ENCODE measurements at places on chromosomes 4 and X. TPM values are rescaled to one million over a fixed set of nuclear protein-coding genes. Genes with fewer than 3 reads are reported as not detected.

DNA sequence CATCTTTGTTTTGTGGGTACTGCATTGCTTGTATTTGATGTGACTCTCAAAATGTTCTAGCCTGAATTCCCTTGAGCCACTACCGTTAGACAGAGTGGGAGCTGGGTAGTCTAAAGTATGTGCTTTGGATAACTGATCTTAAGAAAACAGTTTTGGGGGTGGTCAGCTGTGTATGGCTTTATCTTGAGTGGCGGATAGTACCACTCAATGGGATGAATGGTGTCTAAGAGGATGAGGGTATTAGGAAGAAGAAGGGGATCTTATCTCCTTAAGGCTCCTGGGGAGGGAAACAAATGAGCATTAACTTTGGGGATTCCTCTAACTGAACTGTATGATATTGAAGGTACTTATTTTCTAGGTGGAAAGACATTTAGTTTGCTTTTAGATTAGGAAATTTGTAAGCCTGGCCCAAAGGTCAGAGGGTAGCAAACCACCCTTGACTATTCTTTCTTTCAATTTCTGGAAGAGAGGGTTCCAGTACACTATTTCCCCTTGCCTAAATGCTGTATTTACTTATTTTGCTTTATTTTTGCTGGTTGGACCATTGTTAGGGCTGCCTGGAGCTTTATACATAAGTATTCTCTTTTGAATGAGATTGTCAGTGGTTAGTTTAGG, 11.3 kb downstream of the BMP2K start:
- no peak for DNase-seq

DNA sequence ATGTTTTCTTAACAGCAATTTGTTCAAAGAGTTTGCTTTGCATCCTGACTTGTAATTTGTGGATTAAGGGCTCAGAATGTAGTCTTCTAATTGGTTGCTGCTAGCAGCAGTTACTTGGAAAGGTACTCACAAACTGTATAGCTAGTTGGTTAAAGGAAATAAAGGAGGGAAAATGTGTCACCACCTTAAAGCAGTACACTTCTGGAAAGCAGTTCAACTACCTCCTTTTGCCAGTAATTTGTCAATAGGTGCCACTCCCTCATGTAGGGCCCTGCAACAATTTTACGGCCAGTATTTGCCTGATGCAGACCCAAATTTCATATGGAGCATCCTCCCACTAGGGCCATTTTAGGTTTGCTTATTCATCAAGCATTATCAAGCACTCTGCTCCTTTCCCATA, 20.8 kb downstream of the AMOT start:
- DNase-seq: no peak

GRCh38 chrX:87583679-87584078, 66.1 kb downstream of the KLHL4 start:
- DNase-seq: no peak

- DNase-seq: no peak
Observed at GRCh38 chrX:120690344-120690743, 60.5 kb upstream of the C1GALT1C1 start.

The ARHGAP24 gene
- 26.9 TPM for total RNA-seq

GRCh38 chrX:57366430-57366829, 79.9 kb downstream of the FAAH2 start:
- DNase-seq: peak; percentile 18

DNA sequence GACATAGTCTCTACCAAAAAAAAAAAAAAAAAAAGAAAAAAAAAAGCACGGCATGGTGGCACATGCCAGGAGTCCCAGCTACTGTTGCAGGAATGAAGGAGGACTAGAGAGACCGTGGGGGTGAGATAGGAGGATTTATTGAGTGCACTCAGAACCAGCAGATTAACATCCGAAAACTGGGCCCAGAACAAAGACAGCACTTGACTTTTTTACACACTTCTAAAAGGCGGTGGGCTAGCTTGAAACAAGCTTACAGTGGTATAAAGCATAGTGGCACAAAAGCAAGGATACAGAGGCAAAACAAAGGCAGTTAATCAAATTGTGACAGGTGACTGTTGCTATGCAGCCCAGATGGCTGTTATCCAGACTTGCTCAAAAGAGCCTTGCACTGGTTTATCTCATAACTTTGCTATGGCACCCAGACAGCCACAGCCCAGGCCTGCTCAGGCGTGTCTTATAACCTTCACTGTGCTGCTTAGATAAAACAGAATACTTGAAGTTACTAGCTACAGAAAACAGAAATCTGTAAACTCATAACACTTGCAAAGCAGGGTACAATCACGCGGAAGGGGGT, 9.9 kb upstream of the PI4K2B start:
- DNase-seq: no peak

GRCh38 chr4:155973639-155974475, 20.2 kb upstream of the CTSO start:
- no peak for DNase-seq

DNA sequence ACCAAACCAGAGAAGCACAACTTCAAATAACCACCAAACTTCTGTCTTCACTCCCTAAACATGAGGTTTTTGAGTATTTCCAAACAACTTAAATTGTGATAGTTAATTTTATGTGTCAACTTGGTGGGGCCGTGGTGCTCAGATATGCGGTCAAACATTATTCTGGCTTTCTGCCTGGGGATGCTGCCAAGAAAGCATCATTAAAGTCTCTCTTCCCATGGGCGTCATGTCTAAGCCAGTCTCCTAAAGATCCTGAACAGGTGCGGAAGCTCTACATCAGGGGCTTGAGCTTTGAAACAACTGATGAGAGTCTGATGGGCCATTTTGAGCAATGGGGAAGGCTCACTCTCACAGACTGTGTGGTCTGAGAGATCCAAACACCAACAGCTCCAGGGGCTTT, 24.1 kb upstream of the SOD3 start:
- DNase-seq: no peak

GRCh38 chrX:9033179-9033578, 748 bp downstream of the FAM9B start:
- DNase-seq: no peak

DNA sequence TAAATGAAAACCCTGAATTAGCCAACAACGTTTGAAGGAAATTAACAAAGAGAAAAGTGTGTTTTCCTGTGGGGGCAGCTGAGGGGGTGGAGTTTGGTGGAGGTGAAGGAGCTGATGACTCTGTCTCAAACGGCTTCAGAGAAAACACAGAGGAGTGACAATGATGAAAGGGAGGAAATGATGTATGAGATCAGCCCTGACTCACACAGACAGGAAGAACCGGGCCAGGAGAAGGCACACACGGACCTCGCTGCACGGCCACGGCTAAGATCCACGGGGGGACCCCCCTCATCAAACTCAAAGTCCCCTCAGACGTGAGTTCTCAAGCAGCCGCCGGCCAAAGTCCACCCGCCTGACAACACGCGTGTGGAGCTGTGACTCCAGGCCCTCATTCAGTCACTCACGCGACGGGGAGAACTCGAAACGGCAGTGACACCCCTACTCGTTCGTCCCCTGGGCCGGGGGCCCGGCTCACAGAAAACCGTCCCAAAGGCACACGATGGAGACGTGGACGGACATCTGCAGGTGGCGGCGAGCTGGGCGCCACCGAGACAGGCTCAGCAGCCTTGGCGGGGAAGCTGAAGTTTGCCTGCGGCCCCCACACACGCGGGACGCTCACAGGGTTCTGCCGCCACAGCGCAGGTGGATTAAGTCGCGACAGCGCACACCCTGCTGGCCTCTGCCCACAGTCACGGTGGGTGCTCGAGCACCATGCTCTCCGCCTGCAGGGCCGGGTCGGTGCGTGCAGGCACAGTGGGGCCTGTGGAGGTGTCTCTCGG, 28.8 kb downstream of the PPP2R3B start:
- peak; percentile 81 for DNase-seq

GRCh38 chr4:1109898-1110506, 3.4 kb downstream of the RNF212 start:
- no peak for DNase-seq

- DNase-seq: peak; percentile 34
Observed at GRCh38 chrX:154048398-154048797, 28.7 kb upstream of the IRAK1 start.

The FAAH2 gene
- 0.60 TPM for total RNA-seq

Data from posterior vena cava (tissue), 2 donors.